ENCODE measurements at places on chromosomes 11 and 22.

- DNase-seq = no peak
These were observed 18.6 kb downstream of the CWC15 start for GRCh38 chr11:94954753-94955152.

- no peak for DNase-seq
These were observed 140.7 kb upstream of the ANO3 start for GRCh38 chr11:26191193-26191592.

- DNase-seq = no peak
These were observed 1273.9 kb upstream of the CNTN5 start for GRCh38 chr11:97746818-97747217.

- no peak for DNase-seq
These were observed 45.7 kb upstream of the TUB start for GRCh38 chr11:8035200-8035855.

- no peak for DNase-seq
These were observed 67.6 kb downstream of the BLID start for GRCh38 chr11:122048401-122048800.

- DNase-seq = peak; percentile 85
These were observed at the start of gene SLC25A22 for GRCh38 chr11:798093-798713. TSS of gene SLC25A22 (minus strand) at chr11:798281. CDS start at chr11:795006, 3,275 bp downstream.

DNA sequence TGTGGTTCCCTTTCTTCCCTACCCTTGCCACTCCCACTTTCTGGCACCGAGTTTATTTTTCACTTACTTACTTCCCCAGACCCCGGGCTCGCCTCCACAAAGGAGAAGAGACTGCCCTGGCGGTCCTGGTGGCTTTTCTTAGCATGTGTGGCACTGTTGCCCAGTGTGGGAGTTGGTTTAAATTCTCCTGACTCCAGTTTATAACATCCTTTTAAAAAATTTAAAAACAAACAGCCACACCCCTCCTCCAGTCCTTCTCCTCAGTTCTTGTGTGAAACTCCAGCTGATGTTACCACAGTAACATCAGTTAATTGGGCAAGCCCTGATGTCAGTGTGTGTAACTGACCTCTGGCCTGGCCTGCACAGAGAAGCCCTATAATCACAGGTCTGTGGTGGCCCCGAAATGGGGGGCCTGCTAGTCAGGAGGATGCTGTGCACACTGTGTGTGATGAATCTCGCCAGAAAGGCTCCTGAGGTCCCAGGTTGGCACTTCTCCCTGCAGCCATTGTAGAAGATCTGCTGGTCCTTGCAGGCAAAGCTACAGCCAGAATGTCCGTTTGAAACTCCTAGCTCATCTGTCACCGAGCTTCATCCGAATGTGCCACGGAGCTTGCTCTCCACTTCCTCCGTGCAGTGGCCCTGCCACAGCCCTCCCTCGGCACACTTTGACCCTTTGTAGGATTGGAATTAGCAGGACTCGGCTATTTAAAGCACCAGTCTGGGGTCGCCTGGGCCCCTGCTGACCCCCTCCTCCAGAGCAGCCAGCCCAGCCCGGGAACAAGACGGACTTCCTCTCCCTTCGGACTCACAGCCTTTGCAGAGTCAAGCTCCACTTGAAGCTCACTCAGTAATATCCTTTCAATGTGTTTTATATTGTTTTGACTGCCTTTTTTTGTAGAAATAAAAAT lies 7.6 kb downstream of the YDJC start:
- DNase-seq = no peak
